Activated CD8-positive, alpha-beta memory T cell treated with anti-CD3 and anti-CD28 coated beads for 1 hour (primary cell): ENCODE measurements at places on chromosomes 11 and 22.

- no peak for DNase-seq
These were observed 8.1 kb downstream of the SHANK2 start for GRCh38 chr11:71244116-71244810.

GRCh38 chr11:117425679-117426296 is 98.1 kb downstream of the CEP164 start:
- DNase-seq: no peak

DNA sequence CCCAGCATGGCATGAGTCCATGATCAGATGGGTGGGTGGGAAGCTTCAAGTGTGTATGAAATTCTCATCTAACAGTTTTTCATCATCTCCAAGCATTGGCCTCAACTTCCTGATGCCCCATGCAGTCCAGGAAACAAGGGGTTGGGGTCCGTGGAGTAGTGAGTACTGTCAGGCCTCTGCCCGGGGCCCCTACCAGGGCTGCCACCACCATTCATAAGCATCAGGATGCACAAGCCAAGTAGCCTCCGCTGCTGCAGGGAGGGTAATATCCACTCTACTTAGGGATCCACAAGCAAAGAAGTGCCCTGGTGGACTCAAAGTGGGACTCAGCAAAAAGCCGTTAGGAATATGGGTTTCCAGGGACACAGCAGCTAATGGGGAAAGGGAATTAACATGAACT is 49.3 kb downstream of the KCNC1 start:
- DNase-seq: no peak

DNA sequence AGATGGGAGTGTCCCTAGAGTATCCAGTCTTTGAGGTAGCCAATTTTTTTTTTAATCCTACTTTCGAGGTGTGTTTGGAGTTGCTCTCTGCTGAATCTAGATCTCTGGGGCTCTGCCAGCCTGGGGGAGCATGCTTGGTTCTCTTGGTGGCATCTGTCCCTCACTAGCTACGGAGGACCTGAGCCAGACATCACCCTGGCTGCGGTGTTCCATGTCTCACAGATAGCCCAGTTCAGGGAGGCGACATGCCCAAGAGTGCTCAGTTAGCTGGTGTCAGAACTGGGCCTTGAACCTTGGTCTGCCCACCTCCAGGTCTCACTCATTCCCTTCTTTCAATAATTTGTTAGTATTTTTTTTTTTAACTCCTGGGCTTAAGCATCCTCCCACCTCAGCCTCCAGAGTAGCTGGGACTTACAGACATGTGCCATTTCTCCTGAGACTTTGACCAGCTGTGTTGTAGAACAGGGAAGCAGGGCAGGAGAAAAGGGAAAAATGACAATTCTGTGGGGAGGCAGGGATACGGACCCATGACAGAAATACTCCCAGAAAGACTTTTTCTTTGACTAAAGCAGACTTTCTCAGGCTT is 621 bp downstream of the HMOX1 start:
- no peak for DNase-seq

- no peak for DNase-seq
These were observed 16.8 kb upstream of the TSPAN18 start for GRCh38 chr11:44709966-44710365.

GRCh38 chr11:125489166-125489565 is 6.9 kb downstream of the FEZ1 start:
- DNase-seq: no peak

DNA sequence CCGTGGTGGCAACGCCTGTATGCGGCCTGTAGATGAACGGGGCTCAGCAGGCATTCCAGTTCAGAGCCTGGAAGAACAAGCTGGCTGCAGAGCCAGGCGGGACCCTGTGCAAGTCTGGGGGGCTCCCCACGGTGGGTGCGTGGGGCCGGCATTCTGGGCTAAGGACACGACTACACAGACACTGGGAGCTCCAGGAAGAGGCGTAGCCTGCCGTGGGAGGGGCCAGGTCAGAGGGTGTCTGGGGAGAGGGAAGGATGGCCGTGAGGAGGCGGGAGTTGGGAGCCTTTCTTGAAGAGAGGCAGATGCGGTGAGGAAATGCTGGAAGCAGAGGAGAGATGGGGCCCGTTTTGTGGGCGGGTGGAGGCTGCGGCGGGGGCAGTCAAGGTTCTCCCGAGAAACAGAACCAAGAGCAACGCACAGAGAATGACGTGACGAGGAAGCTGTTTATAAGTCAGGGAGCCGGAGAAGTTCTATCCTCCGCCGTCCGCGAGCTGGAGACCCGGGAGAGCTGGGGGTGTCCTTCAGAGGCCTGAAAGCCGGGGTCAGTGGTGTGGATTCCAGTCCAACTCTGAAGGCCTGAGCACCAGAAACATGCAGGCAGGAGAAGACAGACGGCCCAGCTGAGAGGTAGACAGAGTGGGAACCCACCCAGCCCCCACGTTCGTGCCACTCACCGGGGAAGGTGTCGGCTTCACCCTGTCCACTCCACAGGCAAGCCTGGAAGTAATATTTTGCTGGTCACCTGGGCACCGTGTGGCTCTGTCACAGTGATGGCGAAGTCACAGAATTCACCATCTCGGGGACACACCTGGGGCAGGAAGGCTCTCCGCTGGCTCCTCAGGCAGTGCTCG is 529.6 kb downstream of the BRD1 start:
- no peak for DNase-seq

GRCh38 chr11:67282155-67282875 is 6.8 kb upstream of the ANKRD13D start:
- DNase-seq: no peak

GRCh38 chr22:32048069-32048468 is 5.0 kb downstream of the SLC5A1 start:
- DNase-seq: no peak

GRCh38 chr11:2269601-2270321 is 627 bp downstream of the ASCL2 start:
- DNase-seq: no peak

DNA sequence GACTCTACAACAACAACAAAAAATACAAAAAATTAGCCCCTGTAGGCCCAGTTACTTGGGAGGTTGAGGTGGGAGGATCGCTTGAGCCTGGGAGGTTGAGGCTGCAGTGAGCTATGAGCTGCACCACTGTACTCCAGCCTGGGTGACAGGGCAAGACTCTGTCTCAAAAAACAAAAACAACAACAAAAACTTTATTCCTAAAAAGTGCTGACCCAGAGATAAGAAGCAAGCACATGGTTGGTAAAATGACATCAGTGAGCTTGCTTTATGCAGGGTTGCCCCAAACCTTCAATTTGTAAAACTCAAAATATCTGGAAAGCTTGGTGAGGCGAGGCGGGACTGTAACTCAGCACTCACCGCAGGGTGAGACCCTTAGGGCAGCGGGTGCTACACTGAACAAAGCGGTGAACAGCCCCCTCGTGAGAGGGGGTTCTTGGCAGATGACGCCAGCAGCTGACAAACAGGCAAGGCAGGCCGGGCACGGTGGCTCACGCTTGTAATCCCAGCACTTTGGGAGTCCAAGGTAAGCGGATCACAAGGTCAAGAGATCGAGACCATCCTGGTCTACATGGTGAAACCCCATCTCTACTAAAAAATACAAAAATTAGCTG is 3.5 kb upstream of the TCIRG1 start:
- DNase-seq: no peak

DNA sequence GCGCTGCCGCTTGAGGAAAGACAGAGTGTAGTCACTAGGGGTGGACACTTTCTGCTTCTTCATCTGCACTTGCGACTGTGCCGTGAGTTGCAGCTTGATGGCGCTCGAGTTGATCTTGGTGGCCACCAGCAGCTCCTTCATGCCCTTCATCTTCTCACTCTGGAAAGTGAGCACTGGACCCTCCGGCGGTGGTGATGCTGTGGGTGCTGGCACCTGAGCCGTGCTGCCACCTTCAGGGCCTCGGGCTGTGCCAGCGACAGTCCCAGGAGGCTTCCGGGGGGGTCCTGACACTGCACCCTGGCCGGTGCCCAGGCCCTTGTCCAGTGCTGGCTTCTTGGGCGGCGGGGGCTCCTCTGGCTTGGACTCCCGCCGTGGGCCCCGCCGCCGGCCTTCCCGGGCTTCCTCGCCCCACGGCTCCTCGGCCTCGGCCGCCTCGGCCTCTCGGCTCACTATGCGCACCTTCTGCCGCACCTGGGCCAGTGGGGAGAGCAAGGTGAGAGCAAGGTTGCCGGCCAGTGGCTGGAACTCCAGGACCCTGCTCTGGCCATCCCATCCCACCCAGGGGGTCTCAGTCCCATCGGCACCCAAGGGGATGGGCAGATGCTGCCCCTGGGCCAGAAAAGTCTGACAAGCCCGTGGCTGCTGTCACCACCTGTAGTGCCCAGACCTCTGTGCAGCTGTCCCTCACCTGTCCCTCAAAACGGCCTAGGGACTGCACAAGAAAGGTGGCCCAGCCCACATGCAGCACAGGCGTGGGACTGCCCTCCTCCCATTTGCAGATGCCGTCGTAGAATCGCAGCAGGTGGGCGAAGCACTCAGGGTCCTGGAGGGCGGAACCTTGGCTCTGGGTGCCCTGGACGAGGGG is 1.6 kb upstream of the MAP4K2 start:
- no peak for DNase-seq

GRCh38 chr11:20089796-20090653 is 70.2 kb downstream of the DBX1 start:
- no peak for DNase-seq

GRCh38 chr11:115162919-115163318 is 341.3 kb downstream of the CADM1 start:
- no peak for DNase-seq

DNA sequence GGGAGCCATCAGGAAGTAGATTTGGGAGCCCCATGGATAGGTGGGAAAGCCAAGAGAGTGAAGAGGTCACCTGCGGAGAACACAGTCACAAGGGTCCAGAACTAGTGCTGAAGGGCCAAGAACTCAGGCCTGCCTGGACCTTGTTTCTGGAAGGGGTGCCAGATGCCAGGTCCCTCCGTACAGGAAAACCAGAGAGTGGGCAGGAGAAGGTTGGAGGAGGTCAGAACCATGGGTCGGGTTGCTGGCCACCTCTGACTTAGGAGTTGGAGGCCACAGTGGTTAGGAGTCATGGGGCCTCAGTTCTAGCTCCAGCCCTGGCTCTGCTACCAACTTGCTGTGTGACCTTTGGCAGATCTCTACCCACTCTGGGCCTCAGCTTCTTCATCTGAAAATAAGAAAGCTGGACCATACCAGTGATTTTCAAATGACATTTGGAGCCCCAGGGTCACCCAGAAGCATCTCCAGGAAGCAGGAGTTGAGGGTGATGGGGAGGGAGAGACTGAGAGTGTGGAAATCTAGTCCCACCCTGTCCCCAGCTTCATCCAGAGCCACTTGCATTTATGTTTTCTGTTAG is 20.8 kb upstream of the TUB start:
- no peak for DNase-seq

DNA sequence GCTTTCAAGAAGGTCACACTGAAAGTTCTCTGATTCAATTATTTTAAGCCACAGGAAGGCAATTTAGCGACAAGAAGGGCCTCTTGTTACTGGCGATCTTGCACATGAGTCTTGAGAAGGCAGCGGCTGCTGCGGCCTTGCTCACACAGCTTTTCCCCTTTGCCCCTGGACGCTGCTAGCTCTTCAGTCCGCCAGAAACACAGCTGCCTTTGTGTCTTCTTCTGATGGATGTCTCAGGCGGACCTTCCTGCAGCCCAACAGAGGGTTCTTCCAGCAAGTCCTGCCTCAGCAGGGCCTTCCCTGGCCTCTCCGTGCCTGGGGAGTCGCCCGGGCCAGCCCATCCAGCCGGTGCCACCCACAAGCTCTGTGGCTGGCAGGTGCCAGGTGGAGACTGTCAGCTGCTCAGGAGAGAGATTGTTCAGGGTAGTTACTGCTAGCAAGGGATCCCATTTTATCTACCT is 59.4 kb downstream of the PKNOX2 start:
- no peak for DNase-seq

GRCh38 chr11:45210846-45211245 is 64.4 kb downstream of the PRDM11 start:
- no peak for DNase-seq

DNA sequence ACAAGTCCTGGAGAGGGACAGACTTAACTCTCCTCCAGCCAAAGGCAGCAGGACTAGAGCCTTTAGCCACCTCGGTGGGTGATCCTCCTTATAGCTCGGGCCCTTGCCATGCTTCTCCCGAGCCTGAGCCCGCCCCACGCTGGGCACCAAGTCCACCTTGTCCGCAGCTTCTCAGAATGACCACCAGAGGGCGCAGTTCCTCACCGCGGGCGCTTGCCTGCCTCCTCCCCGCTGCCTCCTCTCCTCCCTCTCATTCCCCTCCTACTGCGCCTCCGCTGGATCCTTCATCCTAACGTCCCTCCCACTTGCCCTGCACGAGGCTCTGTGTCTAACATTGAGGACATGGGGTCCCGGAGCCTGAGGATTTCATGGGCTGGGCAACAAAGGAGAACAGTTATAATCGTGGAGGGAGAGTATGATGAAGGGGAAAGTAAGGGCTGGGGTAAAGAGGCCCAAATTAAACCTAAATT is 11.3 kb upstream of the MOGAT2 start:
- DNase-seq: peak; percentile 49

- no peak for DNase-seq
These were observed 81.3 kb downstream of the PHF21A start for GRCh38 chr11:46039990-46040389.

DNA sequence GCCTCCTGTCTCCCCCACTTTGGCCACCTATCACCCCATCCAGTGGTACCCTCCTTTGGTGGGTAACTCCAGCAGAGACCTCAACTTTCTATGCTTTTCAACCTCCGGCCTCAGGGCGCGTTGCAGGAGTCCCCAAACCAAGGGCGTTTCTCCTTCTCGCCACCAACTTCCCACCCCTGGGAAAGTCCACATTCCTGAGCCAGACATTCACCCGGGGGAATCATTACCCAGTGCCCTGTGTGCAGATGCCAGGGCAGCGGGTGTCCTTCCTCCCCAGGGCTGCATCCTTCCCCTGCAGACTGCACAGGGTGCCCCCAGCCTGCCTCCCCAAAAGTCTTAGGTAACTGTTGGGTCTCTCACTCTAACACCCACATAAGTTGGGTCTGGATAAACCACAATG is 26.4 kb downstream of the MYEOV start:
- DNase-seq: no peak

- DNase-seq: no peak
These were observed 2.4 kb downstream of the UBQLN3 start for GRCh38 chr11:5507177-5507932.

- DNase-seq: no peak
These were observed 8.5 kb downstream of the ACAD8 start for GRCh38 chr11:134261626-134262488.
